ENCODE measurements at places on chromosomes 3 and 15. TPM values are rescaled to one million over a fixed set of nuclear protein-coding genes. Genes with fewer than 3 reads are reported as not detected.

- no peak for DNase-seq
Measured at GRCh38 chr15:70109978-70110377, 12.3 kb upstream of the TLE3 start.

DNA sequence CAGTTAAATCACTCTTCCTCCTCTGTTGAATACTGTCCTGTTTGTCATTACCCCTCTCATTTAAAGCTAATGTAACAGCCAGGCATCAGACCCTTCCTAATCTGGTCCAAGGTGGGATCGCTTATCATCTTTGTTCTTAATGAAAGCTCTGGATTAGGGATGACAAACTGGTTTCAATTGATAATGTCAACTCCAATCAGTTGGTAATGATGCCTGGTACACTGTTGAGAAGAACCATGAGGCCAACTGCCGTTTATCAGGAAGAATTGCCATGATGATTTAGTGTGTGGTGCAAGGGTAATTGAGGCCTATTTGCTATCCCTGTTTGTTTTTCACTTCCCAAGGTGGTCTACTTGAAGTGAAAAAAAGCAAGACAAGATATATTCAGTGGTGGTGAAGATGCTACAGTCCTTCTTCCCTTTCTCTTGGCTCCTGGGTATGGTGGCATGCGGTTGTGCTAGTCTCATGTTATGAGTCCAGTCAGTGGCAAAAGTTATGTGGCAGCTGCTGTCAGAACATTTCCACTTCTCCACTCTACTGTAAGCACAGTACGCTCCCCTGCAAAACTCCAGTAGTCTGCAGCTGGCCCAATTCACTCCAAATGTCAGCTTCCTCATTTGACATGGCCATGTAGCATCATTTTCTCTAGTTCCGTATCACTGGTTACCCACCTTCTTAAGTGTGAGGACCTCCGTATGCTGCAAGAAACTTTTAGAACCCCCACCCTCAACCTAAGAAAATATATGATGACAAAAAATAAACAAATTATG lies 72.5 kb downstream of the MORC1 start:
- DNase-seq: no peak

DNA sequence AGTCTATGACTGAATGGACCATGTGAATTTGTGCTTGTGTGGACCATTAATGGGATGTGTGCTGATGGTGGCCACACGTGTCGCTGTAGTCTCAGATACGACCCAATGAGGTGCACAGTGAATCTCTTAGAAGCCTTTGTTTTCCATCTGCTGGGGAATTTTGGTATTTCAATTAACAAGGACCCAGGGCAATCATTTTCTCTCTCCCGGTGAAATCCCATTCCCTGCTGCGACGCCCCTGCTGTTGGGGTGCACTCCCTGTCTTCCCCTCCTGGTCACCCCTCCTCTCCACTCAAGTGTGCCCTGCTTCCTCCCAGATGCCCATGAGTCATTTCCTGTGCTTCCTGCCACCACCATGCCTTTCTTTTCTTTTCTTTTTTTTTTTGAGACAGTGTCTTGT lies 32.7 kb downstream of the EBLN2 start:
- DNase-seq: no peak

DNA sequence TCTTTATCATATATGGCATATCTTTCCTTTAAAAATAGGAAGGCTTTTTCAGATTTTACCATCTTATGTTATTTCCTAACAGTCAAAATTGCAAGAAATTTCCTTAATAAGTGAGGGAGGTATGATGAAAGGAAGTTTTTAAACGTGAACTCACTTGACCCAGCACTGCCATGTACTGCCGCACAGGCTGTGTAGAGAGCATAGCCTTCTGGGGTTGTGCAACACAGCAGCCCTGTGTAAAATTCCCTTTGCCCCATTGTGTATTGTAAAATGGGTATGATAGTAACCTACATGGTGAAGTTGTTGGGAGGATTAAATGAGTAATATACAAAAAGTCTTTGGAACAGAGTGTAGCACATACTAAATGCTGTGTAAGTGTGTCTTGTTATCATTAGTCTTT lies 78.6 kb downstream of the PEX5L start:
- DNase-seq: no peak

DNA sequence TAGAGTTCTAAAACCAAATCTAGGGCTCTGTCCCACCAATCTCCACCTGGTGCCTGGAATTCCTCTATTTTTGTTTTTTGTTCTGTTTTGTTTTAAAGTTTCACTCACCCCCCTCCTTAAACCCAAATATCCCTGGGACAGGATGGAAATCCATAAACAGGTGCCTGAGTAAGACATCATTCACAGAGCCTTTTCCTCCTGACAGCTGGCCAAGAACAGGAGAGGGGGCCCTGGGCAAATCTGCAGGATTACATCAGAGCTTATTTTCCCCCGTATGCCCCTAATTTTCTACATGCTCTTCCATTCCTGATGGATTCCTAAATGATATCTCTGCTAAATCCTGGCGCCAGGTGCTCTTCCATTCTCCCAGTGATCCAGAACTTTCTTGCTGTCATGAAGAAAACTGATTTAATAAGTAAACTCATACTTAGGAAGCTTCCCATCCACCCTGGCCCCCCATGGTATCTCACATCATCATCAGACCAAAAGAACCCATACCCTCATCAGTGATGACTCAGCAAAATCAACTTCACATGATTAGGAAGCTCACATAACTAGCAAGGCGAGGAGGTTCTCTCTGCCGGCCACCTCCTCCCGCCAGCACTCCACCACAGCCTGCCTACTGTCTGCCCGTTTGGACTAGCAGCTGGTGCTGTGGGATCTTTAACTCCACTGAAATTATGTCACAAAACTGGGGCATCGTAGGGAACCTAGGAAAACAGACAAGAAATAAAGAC lies 61.0 kb downstream of the LIPC start:
- no peak for DNase-seq

DNA sequence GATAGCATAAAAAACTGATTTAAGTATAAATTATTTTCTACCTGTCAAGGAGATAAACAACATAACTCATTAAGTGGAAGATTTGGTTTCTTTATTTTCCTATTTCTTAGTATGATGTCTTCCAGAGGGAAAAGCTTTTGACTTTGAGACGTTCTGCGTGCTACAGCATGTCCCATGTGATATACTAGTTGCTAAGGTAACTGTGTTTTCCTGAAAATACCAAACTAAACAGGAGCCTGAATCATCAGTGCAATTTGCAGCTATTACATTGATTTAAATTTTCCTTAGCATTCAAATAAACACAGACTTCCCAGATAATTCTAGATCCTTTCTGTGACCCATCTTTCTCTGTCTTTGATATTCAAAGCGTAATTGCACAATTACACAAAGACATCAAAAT lies 117.7 kb upstream of the P2RY1 start:
- DNase-seq: no peak

- DNase-seq: no peak
Measured at GRCh38 chr3:81352867-81353266, 408.6 kb downstream of the GBE1 start.

DNA sequence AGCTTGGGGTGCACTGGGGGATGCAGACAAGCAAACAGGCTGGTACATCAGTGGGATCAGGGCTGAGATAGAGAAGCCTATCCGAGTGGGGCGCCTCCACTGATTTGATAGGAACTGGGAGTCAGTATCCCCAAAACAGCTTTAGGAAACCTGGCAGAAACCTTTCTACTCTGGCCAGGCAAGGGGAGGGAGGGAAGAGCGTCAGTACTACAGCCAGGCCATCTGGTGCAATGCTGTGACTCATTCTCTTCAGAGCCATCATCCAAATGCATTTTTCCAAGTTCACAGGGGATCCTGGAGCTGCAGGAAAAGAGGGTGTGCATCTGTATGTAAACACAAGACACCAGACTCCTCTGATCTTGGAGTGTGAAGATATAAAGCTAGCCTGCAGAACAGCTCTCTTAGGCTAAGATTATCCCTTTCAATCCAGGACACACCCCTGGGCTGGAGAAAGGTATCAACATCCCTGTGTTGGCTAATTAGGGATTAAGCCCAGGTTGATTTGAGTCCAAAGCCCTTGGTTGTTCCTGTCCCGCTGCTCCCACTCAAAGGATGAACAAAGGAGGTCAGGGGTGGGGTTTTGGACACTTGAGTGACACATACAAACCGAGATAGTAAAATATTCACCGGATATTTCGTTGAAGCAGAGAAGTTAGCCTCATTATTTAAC lies 9.3 kb downstream of the GALNT15 start:
- DNase-seq: no peak

- DNase-seq: no peak
Measured at GRCh38 chr15:39786447-39787056, 3.9 kb upstream of the FSIP1 start.

DNA sequence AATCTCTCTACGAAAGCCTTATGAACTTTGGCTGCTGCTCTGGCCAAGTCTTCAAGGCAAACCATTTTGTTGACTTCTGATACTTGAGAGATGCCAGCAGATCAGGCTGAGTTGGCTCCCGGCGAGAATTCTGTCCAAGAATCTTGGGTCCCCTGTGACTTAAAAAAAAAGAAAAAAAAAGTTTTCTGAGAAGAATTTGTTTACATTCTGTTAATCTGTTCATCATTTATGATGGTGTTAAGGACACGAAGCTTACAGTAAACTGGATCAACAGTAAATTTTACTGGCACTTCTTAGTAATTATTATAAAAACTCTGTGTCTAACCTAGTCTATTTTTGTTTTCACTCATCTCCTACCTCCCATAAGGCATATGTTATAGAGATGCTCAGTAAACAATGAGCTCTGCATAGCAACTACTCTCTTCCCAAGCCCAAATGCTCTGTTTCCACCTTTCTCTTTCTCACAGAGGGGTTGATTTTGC lies 320.9 kb upstream of the RASGRP1 start:
- no peak for DNase-seq

Gene TRPM1
- not detected for total RNA-seq

Gene FMN1
- 0.41 TPM for total RNA-seq

Gene FOXL2
- total RNA-seq: 0.09 TPM

Gene OR5H6
- not detected for total RNA-seq

Gene CLSTN2
- 2.8 TPM for total RNA-seq

Gene ATP8B4
- total RNA-seq: 0.98 TPM
